ENCODE measurements at places on chromosomes 11 and 22.

DNA sequence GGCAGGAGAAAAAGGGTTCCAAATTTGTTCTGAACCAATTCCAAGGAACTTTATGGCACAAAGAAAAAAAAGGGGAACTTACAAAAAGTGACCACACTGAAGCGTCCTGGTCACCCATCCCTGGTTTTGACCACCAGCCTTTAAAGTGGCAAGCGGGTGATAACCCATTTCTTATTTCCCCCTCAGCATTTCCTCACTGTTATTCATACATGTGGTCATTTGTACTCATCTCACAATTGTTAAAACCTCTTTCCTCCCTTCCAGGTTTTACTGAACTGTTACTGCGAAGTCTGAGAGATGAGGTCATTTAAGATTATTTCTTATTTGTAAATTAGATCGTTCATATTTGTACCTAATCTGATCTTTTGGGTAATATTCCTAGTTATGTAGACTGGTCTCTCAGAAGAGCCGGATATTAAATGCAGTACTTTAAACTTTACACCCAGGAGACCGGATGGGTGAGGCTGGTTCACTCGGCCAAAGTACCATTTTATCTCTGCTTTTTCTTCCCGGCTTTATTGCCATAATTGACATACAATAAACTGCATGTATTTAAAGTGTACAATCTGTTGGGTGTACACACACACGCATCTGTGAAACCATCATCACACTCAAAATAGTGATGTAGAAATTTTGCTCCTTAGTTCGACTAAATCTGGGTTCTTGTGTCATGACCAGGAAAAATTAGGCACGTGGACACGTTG is 47.0 kb downstream of the CDPF1 start:
- DNase-seq = no peak

DNA sequence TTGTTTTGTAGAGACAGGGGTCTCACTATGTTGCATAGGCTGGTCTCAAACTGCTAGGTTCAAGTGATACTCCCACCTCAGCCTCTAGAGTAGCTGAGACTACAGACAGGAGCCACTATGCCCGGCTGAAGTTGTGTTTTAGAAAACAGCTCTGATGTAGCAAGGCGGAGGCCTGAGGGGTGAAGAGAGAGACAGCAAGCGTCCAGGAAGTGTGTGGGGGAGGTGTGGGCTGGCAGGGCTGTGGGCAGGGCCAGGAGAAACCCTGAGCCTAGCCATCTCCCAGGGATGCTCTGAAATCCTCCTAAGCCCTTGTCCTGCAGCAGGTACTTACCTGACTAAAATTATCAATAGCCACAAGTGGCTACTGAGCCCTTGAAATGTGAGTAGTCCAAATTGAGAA is 16.1 kb upstream of the RPS3 start:
- no peak for DNase-seq

- DNase-seq = no peak
Measured at GRCh38 chr11:46895821-46896220, 22.5 kb downstream of the LRP4 start.

DNA sequence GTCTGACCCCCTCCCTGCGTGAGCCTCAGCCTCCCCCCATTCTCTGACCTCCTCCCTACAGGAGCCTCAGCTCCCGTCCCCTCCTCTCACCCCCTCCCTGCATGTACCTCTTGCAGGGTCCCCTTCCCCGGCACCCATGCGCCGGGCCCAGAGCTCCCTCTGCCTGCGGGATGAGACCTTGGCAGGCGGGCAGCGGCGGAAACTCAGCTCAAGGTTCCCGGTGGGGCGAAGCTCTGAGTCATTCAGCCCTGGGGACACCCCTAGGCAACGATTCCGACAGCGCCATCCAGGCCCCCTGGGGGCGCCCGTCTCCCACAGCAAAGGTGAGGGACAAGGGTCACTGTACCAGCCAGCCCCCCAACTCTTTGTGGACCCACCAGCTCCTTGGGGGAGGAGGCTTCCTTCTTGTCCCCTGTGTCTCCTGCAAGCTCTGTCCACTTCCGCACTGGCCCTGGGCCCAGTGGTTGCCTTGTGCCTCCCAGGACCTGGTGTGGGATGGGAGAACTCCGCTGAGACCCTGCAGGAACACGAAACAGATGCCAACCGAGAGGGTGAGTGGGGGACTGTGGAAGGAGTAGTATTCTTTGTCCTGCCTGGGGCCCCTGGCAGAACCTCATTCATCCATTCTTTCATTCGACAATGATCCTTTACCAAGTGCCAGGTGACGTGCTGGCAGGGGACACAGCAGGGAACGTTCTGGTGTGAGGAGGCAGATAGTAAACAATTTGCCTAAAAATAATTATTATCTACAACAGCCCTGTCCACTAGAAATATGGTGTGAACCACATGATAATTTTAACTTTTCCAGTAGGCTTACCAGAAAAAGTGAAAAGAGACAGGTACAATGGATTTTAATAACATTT is 3.7 kb upstream of the RPS6KA4 start:
- peak; percentile 91 for DNase-seq

DNA sequence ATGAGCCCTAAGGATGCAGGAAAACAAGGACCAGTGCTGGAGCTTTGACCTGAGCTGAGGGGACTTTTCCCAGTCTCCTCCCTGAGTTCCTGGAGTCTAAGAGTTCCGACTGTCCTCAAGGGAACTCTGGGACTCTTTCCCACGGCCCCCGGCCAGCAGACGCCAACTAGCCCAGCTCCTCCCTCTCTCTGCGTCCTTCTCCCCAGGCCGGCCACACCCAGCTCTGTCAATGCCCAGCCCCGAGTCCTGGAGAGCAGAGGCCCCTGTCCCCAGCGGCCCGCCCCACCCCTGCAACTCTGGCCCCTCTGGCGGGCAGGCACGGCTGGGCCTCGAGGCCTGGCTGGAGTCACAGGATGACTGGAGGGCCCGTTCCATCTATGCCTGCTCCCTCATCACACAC is 29.8 kb downstream of the NECTIN1 start:
- DNase-seq = no peak

GRCh38 chr11:8362899-8363298 is 99.2 kb upstream of the LMO1 start:
- no peak for DNase-seq

- no peak for DNase-seq
Measured at GRCh38 chr22:19654338-19654987, 59.8 kb upstream of the SEPTIN5 start.

GRCh38 chr11:25068451-25068850 is 571.6 kb downstream of the LUZP2 start:
- DNase-seq = no peak

DNA sequence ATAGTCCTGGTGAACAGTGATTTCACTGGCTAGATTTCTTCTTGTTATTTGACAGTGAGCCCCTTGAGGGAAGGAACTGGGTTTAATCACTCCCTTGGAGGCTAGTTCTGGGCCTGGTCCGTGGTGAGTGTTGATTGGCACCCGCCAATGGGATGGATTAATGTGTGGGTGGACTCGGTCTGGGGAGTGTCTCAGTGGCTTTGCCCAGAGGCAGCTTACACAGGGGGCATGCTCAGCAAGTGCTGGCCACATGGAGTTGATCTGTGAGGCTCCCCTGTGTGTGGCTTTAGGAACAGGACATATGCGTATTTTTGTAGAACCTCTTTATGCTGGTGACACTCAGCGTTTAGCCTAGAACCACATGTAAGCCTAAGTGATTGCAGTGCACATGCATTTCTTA is 106.9 kb downstream of the TBC1D22A start:
- no peak for DNase-seq

GRCh38 chr11:17388609-17389210 is at the start of gene KCNJ11:
Gene KCNJ11 (minus strand): TSS chr11:17388659. CDS start chr11:17388091, 568 bp downstream.
- no peak for DNase-seq

GRCh38 chr11:65078786-65079342 is 5.0 kb downstream of the CDCA5 start:
- no peak for DNase-seq

DNA sequence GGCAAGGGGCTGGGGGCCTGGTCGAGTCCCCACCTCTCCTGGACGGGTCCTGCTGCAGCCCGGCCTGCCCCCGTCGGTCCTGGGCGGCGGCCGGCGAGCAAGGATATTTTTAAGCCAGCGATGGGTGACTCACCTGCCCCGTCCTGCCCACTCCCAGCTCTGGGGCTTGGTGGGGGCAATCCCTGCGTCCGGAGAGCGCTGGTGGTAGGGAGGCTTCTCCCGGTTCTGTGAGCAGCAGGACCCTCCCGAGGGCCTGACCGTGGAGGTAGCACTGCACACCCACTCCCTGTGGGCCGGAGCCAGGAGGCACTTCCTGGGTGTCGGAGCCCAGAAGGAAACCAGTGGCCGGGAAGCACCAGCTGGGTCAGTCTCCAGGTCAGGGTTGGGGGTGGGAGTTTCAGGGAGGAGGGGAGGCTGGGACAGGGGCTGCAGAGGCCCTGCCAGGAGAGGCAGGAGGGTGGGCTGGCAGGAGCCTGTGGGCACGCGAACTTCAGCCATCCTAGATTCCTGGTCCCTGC is 467 bp downstream of the EPS8L2 start:
- DNase-seq = no peak

- DNase-seq = no peak
Measured at GRCh38 chr11:44418456-44418830, 108.5 kb upstream of the ALX4 start.

DNA sequence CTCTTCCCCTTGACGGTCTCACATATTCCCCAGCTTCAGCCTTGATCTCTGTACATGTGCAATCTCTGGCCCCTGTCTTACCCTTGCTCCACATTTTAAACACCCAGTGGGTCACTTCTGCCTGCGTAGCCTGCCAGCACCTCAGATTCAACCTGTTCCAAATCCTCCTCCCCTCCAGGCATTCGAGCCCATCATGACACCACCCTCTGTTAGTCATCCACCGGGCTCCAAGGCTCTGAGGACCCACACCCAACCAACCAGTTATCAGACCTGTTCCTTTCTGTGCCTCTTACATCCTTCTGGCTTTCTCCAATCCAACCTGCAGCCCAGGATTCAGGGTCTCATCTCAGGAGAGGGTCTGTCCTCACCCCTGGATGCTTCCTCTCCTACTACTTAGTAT is 119.8 kb upstream of the TBCEL start:
- DNase-seq = no peak

GRCh38 chr11:123469089-123469488 is 39.0 kb downstream of the GRAMD1B start:
- no peak for DNase-seq

GRCh38 chr11:68373815-68374501 is 61.6 kb downstream of the LRP5 start:
- no peak for DNase-seq
